ENCODE measurements at places on chromosomes 6 and 20.
A peak's percentile ranks its signal among the peaks of the same experiment; 100 is the strongest.

DNA sequence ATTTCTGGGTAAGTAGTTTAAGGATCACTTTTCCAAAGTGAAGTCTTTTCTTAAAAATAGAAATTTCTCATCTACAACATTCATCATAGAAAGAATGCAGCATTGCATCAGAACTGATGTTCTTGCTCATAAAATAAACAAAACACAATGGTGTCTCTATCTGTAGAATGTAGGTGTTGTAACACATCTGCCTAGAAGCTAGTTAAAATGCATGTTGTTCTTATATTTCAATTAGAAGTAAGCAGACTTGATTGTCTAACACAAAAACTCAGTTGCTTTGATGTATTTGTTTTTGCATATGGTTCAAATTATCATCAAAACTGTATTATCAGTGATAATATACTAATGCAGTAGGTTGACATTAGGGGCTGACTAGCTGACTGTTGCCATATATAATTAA lies 654.7 kb upstream of the FLRT3 start:
- no peak for DNase-seq

DNA sequence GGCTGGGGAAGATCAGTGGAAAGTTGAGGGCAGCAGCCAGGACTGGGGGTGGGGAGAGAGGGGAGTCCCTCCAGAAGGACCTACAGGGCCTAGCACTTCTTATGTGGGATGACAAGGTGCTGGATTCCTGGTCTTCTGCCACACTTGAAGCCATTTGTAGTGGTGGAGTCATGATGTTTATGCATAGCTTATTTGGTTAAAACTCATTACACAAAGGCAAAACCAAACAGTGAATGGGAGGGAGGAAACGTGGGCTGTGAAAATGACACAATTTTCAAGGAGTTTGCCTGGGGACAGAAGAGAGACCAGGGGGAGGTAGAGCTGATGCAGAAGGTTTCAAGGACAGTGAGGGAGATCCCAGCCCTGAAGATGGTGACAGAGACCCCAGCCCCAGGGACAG lies 50.8 kb downstream of the DACT2 start:
- DNase-seq: no peak

DNA sequence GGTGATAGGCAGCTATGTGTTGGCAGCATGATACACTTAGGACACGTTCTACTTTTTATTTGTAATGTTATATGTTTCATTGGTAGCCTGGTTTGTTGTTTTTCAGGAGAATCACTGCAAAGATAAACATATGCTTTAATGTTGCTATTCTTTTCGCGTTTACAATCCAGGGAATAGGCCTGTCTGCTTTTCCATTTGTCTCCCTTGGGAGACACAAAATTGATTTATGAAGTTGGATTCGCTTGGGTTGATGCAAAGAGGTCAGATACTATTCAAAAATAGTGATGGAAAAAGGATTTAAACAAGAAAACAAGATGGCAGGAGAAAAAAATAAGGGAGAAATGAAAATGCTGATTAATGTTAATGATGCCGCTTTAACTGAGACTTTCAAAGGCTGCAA lies 179.5 kb upstream of the SOX4 start:
- no peak for DNase-seq

DNA sequence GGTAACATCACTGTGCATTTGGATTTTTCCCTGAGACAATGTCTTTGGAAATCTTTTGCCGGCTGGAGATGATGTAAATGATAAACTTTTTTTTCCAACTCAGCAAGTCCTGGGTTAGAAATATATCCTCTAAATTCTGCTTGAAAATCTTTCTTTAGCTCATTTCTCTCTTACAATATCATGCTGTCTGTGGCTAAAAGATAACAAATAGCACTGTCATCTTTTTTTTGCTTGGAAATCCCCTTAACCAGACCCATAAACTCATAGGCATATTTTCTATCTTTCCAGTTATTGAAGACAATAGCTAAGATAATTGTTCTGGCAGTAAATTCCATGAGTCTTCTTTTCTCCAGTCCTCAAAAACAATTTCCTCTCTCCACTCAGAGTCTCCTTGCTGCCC lies 481.5 kb downstream of the NKAIN2 start:
- DNase-seq: no peak

- no peak for DNase-seq
Observed at GRCh38 chr6:87482366-87482765, 9.6 kb downstream of the SLC35A1 start.

- DNase-seq: no peak
Observed at GRCh38 chr6:5459346-5459745, 198.0 kb downstream of the FARS2 start.

GRCh38 chr20:2763186-2763585 lies 37.2 kb downstream of the CPXM1 start:
- no peak for DNase-seq

- DNase-seq: no peak
Observed at GRCh38 chr6:127298475-127298874, 31.8 kb downstream of the RNF146 start.

DNA sequence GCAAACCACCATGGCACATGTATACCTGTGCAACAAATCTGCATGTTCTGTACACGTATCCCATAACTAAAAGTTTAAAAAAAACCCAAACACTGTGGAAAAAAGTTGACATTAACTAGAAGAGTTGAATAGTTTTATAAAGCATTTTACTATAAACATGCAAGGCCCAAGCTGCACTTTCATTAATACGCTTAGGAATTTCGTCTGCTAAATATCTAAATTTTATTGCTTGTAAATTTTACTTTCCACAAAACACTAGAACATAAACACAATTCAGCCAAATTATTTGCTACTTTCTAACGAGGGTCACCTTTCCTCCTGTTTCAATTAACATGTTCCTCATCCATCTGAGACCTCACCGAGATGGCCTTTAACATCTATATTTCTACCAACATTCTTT lies 74.4 kb upstream of the MAN1A1 start:
- DNase-seq: no peak

DNA sequence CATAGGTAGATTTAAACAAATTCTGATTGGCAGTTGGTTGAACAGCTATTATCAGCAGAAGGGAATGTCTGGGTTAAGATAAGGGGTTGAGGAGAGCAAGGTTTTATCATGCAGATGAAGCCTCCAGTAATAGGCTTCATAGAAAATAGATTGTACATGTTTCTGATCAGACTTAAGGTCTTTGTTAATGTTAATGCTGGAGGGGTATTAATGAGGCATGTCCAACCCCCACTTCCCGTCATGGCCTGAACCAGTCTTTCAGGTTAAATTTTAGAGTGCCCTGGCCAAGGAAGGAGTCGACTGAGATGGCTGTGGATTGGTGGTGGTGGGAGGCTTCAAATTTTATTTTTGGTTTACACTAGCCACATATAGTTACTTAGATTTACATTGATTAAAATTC lies 3.4 kb downstream of the CLPSL1 start:
- no peak for DNase-seq

- DNase-seq: no peak
Observed at GRCh38 chr6:22290045-22290444, 6.8 kb downstream of the PRL start.

- no peak for DNase-seq
Observed at GRCh38 chr20:62055106-62055861, 10.4 kb downstream of the TAF4 start.

DNA sequence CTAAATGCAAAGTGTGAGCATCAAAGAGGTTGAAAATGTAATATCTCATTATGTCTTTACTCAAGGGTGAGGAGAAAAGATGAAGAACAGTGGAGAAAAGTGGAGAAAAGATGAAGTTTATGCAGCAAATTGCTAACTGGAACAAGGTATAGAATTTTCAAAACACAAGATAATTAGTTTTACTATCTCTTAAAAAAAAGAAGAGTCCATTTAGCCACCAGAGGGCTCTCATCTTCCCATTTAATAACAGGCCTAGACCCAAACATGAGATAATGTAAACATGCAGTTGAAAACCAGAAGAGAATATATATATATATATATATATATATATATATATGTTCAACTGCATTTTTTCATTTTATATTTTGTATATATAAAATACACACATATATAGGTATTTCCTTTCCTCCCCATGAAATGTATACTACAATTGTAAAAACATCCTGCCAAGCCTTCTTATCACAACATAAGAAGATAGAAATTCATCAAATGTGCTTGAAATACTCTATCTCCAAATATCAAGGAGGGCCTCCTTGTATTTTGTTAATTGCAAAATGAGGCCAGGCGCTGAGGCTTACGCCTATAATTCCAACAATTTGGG lies 78.4 kb downstream of the ADTRP start:
- DNase-seq: no peak

DNA sequence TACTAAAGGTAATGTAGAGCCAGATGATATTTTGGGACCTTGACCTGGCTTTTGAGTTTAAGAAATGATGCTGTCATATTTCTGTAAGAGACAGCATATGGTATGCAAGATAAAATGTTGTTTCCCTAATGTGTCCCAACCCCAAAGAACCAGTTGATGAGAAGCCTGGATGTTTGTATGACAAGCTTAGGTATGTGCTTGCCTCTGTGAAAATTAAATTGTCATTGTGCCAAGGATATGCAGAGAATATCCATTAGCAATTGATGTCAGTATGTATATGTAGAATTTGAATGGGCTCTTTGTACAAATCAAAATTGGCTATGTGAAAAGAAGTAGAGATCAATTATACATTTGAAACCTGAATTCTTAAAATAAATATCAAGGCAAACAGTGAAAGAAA lies 650.8 kb upstream of the EYS start:
- DNase-seq: no peak

GRCh38 chr20:1524004-1524403 lies 32.8 kb upstream of the SIRPB2 start:
- no peak for DNase-seq

- no peak for DNase-seq
Observed at GRCh38 chr6:44278774-44279697, 8.8 kb downstream of the TMEM151B start.

DNA sequence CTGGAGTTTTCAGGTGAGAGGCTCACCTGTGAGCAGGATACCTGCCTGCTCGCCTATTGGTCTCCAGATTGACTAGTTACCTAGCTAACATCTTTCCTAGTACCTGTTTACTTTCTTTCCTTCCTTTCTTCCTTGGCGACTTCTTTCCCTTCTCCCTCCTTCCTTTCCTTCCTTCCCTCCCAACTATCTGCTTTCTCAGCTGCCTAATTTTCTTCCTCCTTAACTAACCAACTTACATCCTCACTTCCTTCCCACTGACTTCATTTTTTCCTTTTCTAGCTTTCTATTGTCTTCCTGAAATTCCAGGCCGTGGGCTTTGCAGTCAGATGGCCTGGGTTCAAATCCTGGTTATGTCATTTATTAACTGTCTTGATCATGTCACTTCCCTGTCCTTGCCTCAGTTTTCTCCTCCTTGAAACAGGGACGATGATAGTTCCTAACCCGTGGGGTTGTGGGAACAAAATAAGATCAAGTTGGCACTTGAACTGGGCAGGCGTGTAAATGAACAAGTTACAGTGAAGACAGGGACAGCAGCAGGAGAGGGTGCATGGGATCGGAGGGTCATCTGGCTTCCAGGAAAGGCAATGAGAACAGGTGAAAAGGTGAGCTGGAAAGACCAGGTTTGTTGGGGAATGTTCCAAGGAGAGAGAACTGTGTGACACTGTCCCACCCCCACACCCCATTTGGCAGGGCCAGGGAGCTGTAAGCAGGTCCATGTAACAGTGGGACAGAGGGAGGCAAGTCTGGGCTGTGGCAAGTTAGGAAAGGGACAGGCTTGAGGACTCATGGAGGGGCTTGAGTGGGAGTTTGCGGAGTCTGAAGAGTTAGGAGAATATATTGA lies 540 bp downstream of the SGK2 start:
- DNase-seq: no peak

GRCh38 chr6:71414486-71414885 lies 125.9 kb downstream of the OGFRL1 start:
- DNase-seq: no peak

DNA sequence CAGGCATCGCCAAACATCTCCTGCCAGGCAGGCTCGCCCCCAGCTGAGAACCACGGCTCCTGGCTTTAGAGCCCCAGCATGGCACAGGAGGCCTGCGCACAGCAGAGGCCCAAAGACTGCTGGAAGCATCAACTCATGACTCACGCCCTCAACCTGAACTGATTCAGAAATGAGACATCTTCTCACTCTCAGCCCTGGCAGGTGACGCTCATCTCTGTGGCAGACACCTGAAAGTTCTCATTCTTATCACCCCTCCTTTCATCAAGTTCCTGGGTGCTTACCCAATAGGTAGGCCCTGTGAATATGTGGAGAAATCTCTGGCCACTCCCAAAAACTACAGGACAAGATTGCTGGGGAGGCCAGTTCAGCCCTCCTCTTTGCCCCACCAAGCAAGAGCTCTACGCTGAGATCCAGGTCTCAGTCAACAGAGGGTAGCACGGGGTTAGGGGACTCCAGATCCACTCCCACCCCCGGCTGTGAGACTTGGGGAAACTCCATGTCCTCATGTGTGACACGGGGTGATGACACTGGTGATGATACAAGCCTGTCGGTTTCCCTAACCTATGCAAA lies 11.3 kb downstream of the NFATC2 start:
- peak; percentile 85 for DNase-seq

DNA sequence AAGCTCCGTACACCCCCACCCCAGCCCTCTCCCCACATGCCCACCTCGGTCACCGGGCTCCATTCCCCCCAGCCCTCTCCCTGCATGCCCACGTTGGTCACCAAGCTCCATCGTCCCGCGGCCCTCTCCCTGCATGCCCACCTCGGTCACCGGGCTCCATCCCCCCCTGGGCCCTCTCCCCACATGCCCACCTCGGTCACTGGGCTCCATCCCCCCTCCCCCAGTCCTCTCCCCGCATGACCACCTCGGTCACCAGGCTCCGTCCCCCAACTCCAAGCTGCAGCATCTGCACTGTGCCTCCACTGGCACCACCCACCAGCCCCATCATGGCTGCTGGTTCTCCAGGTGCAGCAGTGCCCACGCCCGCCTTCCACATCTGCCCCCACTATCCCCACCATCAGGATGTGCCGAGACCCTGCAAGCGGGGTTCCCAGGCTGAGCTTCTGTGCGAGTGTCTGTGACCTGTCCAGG lies 16.8 kb downstream of the TAF4 start:
- DNase-seq: no peak

GRCh38 chr20:16539280-16540021 lies 33.8 kb downstream of the KIF16B start:
- DNase-seq: no peak

- DNase-seq: no peak
Observed at GRCh38 chr6:88855541-88856147, 107.8 kb downstream of the RNGTT start.

DNA sequence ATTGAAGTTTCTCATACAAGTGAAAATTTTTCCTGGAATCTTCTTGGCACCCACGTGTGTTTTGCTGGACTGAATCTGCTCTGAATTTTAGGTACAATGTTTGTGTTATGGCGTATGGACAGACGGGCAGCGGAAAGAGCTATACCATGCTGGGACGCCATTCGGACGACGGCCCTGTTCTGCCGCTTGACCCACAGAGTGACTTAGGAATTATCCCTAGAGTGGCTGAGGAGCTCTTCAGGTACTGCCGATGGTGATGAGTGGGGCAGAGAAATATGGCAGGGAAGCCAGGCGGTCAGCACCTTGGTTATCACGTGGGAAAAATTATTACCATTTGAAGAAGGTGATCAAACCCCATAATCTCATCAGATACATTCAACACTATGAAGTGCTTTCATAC lies 36.3 kb downstream of the KIF25 start:
- no peak for DNase-seq

- DNase-seq: no peak
Observed at GRCh38 chr6:29295623-29296022, 5.9 kb upstream of the OR14J1 start.

- DNase-seq: no peak
Observed at GRCh38 chr6:104625536-104625935, 234.2 kb downstream of the HACE1 start.

All from activated naive CD4-positive, alpha-beta T cell treated with Interleukin-2 at 50 U/mL for 16 hours (primary cell).